HCT116 (cell line): ENCODE measurements at places on chromosomes 12 and 14. TPM values are rescaled to one million over a fixed set of nuclear protein-coding genes. Genes with fewer than 3 reads are reported as not detected.

- no peak for DNase-seq
Measured at GRCh38 chr14:104548802-104549535, 30.6 kb upstream of the C14orf180 start.

DNA sequence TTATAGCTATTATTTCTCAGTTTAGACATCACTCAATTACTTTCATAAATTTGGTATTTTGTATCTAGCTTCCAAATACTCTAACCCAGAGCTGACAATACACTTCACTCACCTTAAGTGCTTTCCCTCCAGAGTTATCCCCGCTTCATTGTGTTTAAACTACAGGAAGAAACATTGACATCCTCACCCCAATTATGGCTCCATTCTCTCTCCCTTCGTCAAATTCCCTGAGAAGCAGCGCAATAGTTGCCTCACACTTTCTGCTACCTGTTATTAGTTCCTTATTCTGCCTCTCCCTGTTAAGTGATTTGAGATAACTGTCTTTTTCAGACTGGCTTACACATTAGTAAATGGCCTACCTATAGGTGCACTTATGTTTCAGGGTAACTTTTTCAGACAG is 69.4 kb upstream of the AMIGO2 start:
- DNase-seq = no peak

Gene FSCB
- not detected for total RNA-seq

Gene LRTM2
- 0.07 TPM for total RNA-seq

DNA sequence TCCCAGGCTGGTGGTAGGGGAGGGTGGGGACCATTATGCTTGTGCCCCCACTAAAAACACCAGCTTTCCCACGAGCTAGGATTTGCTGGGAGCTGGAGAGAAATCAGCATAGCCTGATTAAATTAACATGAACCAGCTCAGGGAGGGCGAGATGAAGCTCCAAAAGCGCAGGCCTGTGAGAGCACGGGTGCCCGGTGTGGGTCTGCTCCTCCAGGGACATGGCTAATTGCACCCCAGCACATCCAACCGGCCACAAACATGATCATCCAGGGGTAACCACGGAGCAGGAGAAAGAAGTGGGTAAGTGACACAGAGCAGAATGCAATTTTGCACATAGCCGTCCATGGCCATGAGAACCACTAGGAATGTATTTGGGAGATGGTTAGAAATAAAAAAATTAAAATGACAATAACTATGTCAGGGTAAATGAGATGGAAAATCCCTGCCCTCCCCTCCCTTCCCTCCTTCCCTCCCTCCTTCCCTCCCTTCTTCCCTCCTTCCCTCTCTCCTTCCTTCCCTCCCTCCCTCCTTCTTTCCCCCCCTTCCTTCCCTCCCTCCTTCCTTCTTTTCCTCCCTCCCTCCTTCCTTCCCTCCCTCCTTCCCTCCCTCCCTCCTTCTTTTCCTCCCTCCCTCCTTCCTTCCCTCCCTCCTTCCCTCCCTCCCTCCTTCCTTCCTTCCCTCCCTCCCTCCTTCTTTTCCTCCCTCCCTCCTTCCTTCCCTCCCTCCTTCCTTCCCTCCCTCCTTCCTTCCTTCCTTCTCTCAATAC is 26.9 kb downstream of the CLMN start:
- DNase-seq = no peak

Gene PLXNC1
- total RNA-seq = 0.25 TPM

DNA sequence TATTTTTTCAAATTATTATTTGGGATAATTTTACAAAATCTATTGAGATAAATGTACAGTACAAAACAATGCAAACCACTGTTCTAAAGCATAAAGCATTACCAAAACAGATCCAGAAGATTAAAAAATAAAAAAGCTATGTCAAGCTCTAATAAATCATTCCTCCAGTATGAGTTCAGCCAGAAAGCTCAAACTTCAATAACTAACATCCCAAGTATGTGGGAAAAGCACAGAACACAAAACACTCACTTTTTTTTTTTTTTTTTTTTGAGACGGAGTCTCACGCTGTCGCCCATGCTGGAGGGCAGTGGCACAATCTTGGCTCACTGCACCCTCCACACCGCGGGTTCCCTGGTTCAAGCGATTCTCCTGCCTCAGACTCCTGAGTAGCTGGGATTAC is 11.3 kb downstream of the SAV1 start:
- no peak for DNase-seq

GRCh38 chr14:71749613-71750238 is 182.5 kb upstream of the RGS6 start:
- no peak for DNase-seq

Gene SMCO2
- not detected for total RNA-seq

Gene RPGRIP1
- not detected for total RNA-seq

GRCh38 chr14:68397371-68397811 is 395.5 kb downstream of the ZFP36L1 start:
- no peak for DNase-seq

GRCh38 chr12:12212769-12213168 is 54.1 kb downstream of the LRP6 start:
- DNase-seq = no peak

GRCh38 chr12:47767216-47767724 is 5.8 kb upstream of the SLC48A1 start:
- peak; percentile 52 for DNase-seq
